ENCODE measurements at places on chromosomes 4 and X.

DNA sequence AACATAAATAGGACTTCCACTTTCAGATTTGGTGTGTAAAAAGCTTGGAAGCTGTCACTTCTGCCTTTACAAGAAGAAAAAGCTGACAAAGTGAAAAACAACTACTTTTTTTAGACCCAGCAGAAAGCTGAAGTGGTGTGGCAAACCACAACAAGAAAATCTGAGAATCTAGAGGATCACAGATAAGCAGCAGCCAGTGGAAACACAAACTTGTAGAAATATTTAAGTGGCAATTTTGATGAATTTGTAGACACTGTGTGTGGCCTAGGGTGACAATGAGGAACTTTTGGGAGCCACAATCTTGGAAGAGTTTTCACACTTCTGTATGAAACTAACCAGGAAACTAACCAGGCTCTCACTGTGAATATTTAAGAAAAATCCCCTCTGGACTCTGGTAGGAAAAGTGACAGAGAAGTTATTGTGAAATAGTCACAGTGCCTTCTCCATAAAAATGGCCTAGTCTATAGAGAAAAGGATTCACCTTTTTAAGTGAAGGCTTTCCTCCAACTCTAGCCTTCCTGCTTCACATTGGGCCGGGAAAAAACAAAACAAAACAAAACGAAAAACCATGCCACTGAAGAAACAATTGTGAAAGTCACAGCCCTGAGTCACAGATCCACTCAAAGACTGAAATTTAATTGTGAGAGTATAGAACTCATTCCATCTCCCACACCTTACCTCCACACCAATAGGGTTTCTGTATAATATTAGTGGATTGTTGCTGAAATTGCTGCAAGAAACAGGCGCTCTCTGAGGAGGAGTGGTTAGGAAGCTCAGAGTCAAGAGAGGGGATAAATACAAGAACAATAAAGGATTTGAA is 26.7 kb upstream of the GUCY1A1 start:
- no peak for DNase-seq

- DNase-seq: no peak
Observed at GRCh38 chr4:65798498-65799127, 128.3 kb upstream of the EPHA5 start.

GRCh38 chr4:158810487-158811215 is 41.8 kb downstream of the FNIP2 start:
- DNase-seq: no peak

- DNase-seq: no peak
Observed at GRCh38 chrX:110037178-110037577, 34.3 kb downstream of the TMEM164 start.

- no peak for DNase-seq
Observed at GRCh38 chr4:149835280-149835679, 19.6 kb upstream of the IQCM start.

DNA sequence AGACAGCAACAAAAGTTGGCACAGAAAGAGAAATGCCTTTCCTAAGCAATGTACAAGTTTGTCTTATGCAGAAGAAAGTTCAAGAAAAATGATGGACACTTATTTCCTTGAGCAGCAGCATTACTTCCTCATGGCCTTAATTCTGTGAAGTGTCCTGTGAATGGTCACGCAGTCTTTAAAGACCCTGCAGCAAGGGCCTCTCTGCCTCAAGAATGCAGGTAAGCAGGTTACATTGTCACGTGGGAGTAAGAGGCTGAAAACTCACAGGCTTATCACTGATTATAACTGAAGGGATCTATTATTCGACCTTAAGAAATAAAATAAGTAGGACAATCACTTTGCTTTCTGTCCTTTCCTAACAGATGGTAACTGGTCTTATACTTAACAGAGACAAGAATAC is 109.1 kb downstream of the ATP8A1 start:
- no peak for DNase-seq

DNA sequence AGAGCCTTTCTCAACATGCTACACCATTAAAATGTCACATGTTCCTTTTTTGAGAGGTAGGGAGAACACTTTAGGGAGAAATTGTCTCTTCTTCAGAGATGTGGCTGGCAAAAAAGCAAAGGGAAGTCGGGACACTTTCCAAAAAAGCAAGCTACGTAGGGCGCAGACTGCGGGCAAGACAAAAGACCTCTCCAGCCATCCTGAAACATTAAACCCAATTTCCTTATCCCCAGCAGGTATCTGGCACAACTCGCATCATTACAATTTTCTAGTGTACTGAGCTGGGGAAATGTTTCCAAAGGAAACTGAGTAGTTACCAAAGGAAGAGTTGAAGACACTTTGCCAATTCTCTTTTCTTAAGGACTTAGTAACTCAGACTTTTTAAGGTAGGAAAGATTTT is 116.0 kb downstream of the PACRGL start:
- no peak for DNase-seq

DNA sequence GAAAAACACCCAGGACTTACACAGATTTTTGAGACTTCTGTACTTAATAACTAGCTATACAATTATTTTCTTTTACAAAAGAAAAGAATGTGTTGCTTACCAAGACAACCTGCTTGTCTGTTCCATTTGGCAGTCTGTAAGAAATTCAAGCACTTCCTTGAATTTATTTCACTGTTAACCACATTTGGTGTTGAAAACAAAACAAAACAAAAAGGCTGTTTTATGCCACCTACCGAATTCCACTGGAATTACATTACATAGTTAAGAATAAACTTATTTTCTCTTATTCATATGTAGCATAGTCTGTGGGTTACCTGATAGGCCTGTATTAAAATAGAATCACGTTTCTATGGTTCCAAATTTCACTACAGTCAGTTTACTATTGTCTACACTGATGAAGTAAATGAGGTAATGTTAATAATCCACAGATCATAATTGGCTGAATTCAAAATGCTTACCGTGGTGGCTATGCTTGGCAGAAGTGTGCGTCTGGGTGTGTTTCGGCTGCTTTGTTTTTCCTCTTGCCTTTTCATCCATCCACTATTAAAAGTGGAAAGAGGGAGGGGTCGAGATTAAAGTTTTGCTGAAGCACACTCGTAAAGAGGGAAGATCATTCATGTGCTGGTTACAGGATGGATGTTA is at the start of gene TLR1:
Gene TLR1, minus strand, starts transcription at position 138 of the 642 bp plus-strand sequence. CDS start 5,960 bp downstream, outside the sequence.
- no peak for DNase-seq

- DNase-seq: no peak
Observed at GRCh38 chr4:150411520-150411919, 170.4 kb upstream of the MAB21L2 start.

DNA sequence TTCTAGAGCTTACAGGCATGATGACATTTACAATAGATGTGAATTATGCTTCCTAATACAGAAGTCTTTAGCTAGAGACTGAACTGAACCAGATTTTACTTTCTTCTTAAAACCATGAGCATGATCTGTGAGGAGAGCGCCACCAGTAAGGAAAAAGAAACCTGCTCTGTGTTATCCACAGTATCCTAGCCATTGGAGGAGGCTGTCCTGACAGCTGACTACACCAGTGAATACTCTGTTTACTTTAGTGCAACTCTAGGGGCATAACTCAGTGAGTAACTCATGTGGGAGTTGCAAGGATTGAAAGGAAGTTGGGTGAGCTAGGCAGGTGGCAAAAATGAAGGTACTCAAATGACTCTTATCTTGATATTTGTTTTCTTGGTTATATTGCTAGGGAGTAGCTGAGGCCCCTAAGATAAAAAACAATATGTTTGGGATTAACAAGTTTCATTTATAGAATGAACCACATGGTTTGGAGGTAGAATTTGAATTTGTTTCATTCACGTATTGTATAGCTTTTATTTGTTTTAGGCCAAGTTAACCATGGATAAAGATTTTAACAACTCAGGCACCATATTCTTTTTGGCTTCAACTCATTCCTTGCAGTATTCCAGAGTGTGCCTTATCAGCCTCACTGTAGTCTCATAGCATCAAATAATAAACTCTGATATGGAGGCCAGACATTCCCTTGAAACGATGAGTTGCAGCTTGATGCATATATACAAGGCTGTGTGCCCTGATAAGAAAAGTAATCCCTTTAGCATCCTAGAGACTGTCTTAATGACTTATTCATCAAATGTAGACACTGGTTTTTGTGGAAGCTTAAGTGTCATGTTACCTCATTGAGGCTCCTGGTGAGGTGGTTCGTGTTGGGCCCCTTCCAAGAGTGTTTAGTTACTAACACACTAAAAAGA is 2.5 kb downstream of the BMP3 start:
- no peak for DNase-seq

- no peak for DNase-seq
Observed at GRCh38 chr4:145414841-145415240, 66.8 kb upstream of the SMAD1 start.

- DNase-seq: no peak
Observed at GRCh38 chr4:2673157-2673556, 83.0 kb downstream of the TNIP2 start.

DNA sequence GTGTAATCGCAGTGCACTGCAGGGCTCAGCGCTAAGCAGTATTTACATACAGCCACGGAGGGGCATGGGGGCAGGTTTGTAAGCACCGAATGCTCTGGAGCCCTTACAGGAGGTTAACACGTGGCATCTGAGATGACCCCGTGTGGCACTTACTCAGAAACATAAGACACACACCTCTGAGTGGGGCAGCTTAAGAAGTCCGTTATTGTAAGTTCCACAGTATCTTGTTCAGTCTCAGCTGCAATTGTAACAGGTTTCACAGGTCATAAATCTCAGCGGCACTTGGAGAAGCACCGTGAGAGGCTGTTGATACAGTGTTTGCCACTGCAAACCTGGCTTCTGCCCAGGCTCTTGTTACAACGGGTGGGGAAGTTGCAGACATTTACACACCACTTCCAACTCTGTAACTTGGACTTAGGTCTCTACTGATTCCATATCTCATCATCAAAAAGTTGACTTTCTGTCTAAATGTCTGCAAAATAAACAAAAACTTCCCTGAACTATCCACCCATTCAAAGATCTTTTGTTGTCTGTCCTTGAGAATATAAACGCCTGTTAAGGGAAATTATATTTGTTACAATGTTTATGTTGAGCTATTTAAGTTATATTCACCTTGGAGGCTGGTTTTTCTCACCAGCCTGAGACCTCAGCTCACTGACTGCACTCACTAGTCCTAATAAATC is 10.3 kb downstream of the CPLX1 start:
- no peak for DNase-seq

- no peak for DNase-seq
Observed at GRCh38 chr4:171334549-171334948, 478.7 kb upstream of the GALNTL6 start.

DNA sequence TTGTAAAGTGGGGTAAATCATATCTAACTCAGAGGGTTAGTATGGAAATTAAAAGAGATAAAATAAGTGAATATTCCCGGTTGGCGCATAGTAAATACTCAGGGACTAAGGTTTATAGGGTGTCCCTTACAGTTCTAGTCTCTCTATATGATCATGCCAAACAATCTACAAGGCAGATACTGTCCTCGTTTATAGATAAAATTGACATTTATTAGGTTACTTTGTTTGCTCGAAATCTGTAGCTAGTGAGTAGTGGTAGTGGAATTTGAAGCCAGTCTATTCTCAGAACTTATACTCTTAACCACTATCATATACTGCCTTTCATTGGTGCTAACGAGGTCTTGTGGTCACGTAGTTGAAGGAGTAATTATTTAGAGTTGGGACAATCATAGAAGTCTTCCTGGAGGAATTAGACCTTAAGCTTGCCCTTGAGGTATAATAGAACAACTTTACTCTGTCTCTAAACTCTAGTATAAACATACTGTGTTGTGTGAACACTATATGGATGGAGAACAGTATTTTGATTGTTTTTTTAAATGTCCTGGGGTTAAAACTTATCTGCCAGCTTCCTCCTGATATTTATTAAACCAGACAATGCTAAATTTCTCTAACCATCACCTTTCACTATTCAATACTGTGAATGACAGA is 324.0 kb downstream of the STIM2 start:
- DNase-seq: no peak

DNA sequence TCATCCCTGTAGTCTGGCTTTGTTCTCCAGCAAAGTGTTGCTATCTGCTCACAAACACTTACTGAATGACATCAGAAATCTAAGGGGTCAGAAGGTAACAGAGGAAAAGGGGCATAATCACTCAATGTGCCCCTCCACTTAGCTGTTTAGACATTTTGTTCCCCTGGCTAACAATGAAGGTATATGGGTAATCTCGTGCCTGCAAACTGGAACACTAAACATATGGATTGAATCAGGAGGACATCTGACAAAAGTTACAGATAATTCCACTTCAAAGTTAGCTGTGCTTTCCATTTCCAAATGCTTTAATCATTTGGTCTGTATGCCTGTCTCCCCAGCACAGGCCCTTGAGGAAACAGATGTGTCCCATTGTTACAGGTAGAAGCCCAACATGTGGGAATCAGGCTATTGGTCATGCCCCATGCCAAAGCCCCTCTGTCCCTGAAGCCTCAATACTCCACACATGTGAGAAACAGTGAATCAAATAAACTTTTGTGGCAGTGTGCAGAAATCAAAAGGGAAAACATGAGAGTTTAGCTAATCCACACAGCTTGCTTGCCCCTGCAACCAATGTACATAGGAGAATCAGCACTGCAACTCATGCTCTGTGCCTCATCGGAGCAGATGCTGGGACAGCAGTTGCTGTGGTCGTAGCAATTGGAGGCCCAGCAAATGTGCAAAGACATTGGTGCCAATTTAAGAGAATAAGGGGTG is 111.7 kb downstream of the RNF150 start:
- no peak for DNase-seq

GRCh38 chr4:20416800-20417199 is 165.1 kb downstream of the SLIT2 start:
- no peak for DNase-seq

- DNase-seq: no peak
Observed at GRCh38 chr4:10151182-10151581, 34.6 kb upstream of the WDR1 start.

- DNase-seq: no peak
Observed at GRCh38 chr4:39062770-39063097, 702 bp downstream of the KLHL5 start.

GRCh38 chr4:102637391-102637790 is 123.4 kb downstream of the MANBA start:
- no peak for DNase-seq

DNA sequence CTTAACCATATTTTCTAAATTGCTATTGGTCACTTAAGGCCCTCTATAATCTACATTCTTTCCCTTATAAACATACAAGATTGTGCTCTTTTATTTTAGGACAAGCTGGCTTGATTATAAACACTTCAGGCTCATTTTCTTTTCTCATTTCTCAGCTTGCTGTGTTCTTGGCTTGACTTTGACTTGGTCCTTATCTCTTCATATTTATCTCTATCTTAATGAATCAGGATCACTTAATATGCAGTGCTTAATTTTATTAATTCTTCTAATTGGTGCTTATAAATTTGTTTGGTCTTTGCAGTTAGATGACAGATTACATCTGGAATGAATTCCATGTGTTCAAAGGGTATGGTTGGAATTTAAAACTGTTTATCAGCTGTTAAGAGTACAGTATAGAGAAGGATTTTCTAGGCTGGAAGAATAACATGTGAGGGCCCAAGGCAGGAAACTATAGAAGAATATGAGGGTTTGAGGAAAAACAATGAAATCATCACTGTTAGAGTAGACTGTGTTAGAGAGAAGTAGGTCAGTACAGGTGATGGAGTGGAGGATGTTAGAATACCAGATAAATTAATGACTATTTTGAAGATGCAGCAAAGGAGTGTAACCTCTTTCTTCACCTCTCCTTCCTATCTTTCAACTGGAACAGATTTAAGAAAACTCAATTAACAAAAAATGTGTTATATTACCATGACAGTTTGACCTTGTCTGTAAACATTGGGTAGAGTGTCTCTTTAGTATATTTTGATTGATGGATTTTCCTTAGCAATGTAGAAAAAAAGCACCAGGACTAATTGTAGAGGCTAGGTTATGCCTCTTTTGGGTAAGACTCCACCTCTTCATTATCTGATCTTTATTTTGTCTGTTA is 169.6 kb downstream of the RAPGEF2 start:
- DNase-seq: no peak

GRCh38 chr4:183321079-183321478 is 1.0 kb upstream of the CLDN22 start:
- no peak for DNase-seq
